Stimulated activated CD8-positive, alpha-beta memory T cell treated with anti-CD3 and anti-CD28 coated beads, Interleukin-15, amount 100 ng/mL, for 1 hour (primary cell): ENCODE measurements at places on chromosomes 2 and 18.

DNA sequence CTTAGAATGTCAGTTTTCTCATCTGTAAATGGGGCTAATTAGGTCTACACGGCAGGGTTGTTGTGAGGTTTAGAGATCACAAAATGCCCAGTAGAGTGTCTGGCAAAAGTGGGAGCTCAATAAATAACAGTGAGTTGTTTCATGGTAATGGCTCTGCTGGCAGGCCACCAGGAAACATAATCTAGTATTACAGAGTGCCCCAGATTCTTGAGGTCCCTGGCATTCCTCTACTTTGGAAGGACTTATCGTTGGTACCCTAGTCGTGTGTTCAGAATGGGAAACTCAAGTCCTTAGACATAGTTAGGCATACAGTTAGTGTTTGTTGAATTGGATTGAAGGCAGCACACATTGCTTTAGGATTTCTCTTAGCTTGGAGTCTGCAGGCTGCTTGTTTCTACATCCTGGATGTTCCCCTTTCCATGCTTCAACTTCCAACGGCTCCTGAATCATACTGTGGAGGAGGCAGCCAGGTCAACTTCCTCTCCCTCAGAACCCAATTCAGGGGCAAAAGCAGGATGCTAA is 161.5 kb upstream of the FOSL2 start:
- DNase-seq: no peak

GRCh38 chr2:162697111-162697510 is 141.5 kb downstream of the KCNH7 start:
- DNase-seq: no peak

- no peak for DNase-seq
These were observed 127.5 kb downstream of the NFATC1 start for GRCh38 chr18:79523206-79523735.

DNA sequence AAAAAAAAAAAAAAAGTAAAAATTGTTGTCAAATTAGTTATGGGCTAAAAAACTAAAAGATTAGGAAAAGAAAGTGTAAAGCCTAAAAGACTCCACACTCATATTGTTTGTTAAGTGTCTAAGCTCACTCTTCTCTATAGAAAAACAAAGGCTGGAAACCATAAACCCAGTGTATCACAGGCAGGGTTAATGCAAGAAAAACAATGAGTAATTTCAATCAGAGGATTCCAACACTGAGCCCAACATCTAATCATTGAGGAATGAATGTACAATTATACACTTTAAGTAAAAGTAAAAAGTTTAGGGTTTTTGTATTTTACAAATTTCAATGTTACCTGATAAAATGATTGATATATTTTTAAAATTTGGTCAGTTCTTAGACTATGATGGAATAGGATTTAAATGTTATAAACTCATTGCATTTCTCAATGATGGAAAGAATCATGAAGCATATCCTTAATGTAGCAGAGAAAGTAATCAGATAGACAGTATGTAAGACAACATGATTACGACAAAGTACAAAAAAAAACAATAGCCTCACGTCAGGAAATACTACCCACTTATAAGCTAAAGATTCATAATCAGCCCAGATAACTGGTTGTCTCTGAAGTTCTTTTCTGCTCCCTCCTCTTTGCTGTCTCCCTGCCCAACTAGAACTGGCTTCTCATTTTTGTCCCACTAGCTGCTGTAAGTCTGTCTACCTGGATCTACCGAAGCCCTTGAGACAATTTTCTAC is 44.5 kb upstream of the SP3 start:
- DNase-seq: no peak

DNA sequence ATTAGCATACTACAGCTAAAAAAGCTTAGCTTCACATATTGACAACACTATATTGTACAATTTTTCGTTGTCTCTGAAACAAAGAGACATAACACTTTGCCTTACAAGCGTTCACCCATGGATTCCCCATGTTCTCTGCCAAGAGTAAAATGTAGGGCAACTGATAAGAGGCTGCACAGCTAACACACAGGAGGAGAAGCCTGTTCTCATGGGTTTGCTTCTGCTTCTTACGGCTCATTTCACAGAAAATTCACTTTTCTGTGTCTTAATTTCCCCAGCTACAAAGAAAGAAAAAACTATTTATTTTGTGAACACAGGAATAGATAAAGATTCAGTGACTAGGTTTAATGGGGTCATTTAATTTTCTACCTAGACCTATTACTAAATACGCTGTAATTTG is 182.8 kb upstream of the DLGAP1 start:
- no peak for DNase-seq

DNA sequence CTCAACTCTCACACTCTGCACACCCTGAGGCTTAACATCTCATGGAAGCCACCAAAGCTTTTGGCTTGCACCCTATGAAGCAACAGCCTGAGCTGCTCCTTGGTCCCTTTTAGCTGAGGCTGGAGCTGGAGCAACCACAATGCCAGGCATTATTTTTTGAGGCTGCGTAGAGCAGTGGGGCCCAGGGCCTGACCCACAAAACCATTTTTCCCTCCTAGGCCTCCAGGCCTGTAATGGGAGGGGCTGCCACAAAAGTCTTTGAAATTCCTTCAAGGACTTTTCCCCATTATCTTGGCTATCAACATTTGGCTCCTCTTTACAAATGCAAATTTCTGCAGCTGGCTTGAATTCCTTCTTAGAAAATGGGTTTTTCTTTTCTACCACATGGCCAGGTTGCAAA is 39.8 kb downstream of the CTNNA2 start:
- DNase-seq: no peak

GRCh38 chr2:73156539-73157124 is 43.9 kb upstream of the RAB11FIP5 start:
- DNase-seq: no peak

GRCh38 chr2:144550911-144551310 is 31.0 kb upstream of the ZEB2 start:
- DNase-seq: no peak
